ENCODE measurements at places on chromosomes 1 and 21.

- peak; percentile 26 for DNase-seq
Observed at GRCh38 chr1:209756615-209757445, 977 bp downstream of the TRAF3IP3 start.

GRCh38 chr1:74530892-74531291 lies 18.5 kb upstream of the LRRC53 start:
- DNase-seq = no peak

DNA sequence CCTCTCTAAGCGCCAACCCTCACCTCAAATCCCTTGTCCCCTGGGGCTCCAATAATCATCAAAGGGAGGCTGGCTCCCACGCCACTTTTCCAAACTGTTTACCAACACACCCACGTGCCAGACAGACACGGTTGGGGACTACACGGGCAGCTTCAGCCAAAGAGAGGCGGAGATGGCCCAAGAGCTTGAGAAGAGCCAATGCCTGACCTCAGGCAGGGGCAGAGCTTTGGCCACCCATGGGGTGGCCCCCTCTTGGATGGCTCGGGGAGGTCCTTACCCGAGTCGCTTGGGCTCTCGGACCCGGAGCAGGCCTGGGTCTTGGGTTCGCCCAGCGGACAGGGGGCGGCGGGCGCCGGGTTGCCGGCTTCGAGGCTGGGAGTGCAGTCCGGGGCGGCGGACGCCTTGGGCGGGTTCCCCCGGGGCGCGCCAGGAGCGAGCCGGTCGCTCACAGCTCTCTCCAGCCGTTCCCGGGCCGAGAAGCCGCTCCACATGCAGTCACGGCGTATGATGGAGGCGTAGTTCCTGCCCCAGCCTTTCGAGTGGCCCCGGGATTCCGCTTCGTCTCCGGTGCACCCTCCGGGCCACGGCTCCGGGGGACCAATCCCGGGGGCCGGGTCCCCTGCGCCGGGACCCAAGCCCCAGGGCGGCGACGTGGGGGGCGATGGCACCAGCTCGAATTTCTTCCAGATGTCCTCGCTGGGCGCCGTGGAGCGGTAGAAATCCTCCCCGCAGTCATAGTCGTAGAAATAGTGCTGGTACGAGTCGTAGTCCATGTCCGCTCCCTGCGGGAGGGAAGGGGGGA lies 854 bp downstream of the MYCL start:
- DNase-seq = no peak

DNA sequence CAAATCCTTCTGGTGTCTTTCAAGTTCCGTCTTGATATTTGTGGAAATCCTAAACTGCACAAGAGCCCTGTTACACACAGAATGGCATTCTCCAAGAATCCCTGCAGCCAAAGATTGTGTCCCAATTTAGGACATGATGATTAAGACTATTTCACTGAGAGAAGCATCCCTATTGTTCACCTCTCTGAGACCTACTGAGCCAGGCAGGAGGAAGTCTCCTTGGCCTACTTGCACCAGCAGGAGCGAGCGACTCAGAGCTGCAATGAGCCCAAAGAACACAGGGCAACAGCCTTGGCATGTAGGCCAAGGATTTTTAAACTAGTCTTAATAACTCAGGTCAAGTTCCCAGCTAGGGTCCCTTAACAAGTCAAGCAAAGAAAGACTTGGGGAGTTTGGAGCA lies 79.4 kb upstream of the RUNX1 start:
- DNase-seq = no peak

- DNase-seq = no peak
Observed at GRCh38 chr1:36366091-36366661, 19.5 kb downstream of the STK40 start.
